ENCODE measurements at places on chromosomes 6 and 20.

- no peak for DNase-seq
These were observed 166.0 kb upstream of the PLN start for GRCh38 chr6:118382126-118382525.

DNA sequence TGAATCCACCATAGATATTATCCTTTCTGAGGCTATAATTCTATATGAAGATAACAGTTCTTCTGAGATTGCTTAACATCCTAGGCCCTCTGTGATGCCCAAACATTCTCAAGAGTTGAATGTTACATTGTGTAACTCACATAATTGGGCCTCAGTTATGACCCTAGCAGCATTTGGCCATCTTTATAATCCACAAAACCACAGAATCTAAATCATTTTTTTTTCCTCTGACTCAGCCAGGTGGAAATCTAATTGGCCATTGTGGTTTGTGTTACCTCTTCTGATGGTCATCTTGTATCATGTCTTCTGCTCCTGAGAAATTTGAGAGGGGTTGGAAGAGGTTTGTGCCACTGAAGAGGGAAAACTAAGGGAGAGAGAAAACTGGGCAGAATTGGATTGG, 99.5 kb downstream of the LINC00237 start:
- no peak for DNase-seq

- no peak for DNase-seq
These were observed 81.2 kb downstream of the UNC5CL start for GRCh38 chr6:40957616-40958492.

GRCh38 chr6:89859744-89860143, 30.1 kb downstream of the CASP8AP2 start:
- DNase-seq: no peak

DNA sequence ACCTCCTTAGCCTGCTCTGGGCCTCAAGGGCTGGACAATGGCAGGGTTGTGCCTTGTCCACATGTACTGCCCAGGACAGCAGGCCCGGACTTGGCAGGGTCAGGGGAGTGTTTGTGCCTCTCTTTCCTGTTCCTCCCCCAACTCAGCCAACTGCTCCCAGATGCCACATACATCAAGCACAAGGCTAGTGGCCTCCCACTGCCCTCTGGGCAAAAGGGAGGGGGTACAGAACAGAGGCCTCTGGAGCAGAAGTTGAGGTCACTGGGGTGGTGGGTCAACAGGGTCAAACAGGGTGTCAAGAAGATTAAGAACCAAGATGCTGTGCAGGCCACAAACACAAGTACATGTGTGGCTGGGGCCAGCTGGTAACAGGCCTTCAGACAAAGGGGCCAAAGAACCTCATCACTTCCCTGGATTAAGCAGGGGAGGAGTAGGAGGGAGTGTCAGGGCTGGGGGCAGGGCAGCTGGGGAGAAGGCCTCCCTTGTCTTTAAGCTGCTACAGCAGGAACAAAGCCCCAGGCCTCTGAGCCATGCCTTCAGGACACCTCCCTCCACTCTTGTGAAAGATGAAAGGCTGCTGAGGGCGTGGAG, 36.0 kb downstream of the KCNK5 start:
- no peak for DNase-seq

- DNase-seq: no peak
These were observed 22.7 kb downstream of the MTCL3 start for GRCh38 chr6:127496471-127496870.

GRCh38 chr6:132798869-132799538, 567 bp upstream of the SLC18B1 start:
- DNase-seq: no peak

DNA sequence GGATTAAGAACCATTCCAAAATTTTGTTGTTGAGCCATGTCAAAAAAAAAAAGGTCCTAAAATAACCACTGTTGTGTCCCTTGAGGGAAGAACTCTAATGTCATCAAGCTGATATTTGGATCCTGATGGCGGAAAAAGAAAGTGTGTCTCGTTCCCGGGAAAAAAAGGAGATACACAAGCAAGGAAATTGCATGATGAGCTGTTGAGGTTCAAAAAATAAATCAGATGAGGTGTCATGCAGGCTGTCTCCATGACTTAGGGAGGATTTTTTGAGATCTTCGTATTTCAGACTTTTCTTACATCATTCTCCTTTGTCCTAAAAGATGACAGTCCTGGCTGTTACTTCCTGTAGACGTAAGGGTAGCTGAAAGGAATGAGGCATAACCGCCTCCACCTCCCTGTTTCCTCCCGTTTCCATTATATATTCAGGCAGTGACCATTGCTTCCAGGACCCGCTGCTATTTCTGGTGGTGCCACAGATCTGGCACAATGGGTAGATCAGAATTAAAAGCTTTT, 117.3 kb upstream of the TNFAIP3 start:
- no peak for DNase-seq

- DNase-seq: no peak
These were observed 353.2 kb downstream of the BTBD3 start for GRCh38 chr20:12270863-12271262.

- no peak for DNase-seq
These were observed 3.8 kb downstream of the RIN2 start for GRCh38 chr20:19761841-19762240.

GRCh38 chr20:43960231-43960630, 45.6 kb downstream of the TOX2 start:
- no peak for DNase-seq

DNA sequence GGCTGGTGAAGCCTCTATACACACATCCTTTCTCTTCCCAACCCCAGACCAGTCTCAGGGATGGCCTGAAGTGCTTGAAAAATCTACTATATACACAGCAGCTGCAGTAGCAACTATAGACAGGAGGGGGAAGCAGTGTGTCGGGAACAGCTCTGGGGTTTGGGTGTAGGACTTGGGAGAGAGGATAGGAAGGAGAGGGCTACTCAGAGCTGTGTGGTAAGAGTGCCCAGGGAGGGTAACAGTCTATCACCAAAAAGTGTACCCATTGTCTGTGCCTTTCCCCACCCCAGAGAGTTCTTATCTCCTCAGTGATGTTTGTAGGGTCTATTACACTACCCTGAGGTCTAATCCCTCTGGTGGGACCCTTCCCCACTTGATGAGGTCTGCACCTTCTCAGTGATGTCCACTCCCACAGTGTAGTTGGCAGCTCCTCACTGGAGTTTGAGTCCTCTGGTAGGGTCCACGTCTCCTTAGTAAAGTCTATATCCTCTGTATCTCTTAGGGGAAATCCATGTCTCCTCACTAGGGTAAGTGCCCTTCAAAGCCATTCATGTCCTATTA, 1.5 kb upstream of the GGT7 start:
- DNase-seq: peak; percentile 64

GRCh38 chr20:45021631-45022030, 55.3 kb downstream of the STK4 start:
- no peak for DNase-seq

- DNase-seq: no peak
These were observed 344.6 kb downstream of the CD83 start for GRCh38 chr6:14462135-14462534.

GRCh38 chr6:104711371-104711770, 148.3 kb downstream of the HACE1 start:
- no peak for DNase-seq

GRCh38 chr6:24899136-24899996, 36.4 kb downstream of the RIPOR2 start:
- no peak for DNase-seq

DNA sequence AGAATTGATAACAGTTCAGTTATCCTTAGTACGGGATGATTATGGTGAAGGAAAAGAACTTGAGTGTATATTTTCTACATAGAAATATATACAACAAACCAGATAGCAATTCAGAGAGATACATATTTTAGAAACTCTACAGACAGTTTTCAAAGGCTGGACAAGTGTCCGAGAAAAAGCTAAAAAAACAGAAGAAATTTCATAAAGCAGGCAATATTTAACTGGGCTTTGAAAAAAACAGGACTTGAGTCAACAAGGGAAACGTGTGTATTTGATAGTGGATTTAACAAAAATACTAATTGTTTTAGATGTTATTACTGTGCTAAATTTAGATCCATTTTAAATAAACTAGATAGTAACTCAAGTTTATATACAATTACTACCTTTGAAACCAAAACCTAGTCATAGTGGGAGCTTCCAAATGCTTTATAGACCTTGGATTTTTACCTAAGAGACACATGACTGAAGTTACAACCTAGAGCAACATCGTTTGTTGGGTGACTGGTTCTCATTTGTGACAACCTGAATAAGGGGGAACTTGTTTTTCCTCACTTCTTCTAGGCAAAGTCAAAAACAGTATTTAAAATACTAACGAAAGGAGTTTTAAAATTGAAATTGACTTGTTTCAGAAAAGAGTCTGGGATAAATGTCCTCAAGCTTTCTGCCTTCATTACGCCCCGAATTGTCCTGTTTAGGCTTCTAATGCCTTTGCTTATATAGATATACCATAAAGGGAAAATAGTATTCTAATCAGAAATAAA, 116.7 kb upstream of the PRSS16 start:
- DNase-seq: no peak
